ENCODE measurements at places on chromosomes 3 and 15. TPM values are rescaled to one million over a fixed set of nuclear protein-coding genes. Genes with fewer than 3 reads are reported as not detected.

The RHCG gene
- not detected for total RNA-seq

The OR5K2 gene
- total RNA-seq = not detected

The SLC51B gene
- not detected for total RNA-seq

The PDIA3 gene
- 185 TPM for total RNA-seq

The HYAL1 gene
- total RNA-seq = 2.6 TPM

The MAP6D1 gene
- 3.5 TPM for total RNA-seq

The PLSCR4 gene
- total RNA-seq = 13.5 TPM

The CEP19 gene
- 1.6 TPM for total RNA-seq

DNA sequence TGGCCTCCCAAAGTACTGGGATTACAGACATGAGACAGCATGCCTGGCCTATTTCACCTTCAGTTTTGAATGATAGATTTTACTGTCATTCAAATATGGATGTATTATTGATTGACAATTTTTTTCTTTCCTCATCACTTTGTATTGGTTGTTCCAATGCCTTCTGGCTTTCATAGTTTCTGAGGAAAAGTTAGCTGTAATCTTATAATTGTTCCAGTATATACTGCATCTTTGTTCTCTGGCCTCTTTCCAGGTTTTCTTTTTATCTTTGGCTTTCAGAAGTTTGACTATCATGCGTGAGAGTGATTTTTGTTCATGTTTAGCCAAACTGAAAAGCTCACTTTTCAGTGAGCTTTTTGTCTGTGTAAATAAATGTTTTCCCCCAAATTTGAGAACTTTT lies 157.1 kb downstream of the RSRC1 start:
- DNase-seq = no peak

DNA sequence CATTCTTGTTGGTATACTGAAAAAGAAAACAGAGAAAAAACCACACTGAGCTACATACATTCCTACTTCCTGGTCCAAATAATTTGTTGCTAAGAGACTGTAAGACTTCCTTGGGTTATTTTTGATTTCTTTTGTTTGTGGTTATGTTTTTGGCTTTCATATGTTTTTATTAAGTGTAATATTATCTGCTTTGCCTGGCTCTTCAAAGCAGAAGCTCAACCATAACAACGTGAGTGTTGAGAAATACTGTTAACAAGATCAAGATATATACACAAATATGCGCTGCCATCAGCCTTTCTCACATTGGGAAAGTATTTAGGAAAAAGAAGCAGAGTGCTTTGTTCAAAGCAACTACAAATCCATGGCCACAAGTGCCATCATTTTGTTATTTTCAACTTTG lies 556.2 kb upstream of the CBLB start:
- DNase-seq = peak; percentile 89

GRCh38 chr3:121228971-121229370 lies 316.8 kb downstream of the POLQ start:
- no peak for DNase-seq

- no peak for DNase-seq
Measured at GRCh38 chr3:151446002-151446340, 14.9 kb downstream of the IGSF10 start.

DNA sequence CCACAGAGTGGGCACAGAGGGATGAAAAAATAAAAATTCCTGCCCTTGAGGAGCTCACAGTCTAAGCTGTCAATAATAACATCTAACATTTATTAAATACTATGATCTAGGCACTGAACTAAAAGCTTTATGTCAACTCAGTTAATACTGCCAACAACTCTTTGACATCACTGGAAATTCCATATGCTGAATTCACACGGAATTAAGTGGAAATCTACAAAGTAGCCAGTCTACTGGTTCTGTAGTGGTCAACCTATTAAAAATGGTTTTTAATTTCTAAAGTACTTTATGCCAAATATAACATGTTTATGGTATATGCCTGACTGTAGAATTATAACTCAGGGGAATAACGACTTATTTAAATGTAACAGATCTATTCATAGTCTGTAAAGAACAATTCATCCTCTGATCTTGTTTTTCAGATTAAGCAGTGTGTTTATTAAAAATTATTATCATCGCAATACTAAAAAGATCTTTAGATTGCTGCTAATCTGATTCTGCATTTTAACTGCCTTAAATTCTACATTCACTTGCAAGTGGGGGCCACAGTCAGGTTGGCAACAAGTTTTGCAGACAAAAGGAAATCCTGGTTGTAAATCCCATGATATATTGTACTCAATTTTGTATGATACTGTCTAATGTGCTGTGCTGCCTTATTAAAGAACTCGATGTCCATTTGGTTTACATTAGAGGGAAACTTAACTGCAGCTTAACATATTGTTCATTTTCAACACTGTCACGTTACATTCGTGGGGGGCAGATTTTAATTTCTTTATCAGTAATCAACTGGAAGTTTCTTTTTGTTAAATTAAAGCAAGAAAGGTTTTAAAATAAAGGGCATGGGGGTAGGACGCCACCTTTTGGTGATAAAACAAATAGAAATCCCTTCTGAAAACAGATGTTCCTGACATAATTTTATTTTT lies 2.6 kb upstream of the FOXP1 start:
- peak; percentile 70 for DNase-seq

GRCh38 chr3:63279005-63279841 lies 1.1 kb downstream of the SYNPR start:
- no peak for DNase-seq

GRCh38 chr3:12369598-12369997 lies 80.7 kb downstream of the PPARG start:
- DNase-seq = peak; percentile 30

DNA sequence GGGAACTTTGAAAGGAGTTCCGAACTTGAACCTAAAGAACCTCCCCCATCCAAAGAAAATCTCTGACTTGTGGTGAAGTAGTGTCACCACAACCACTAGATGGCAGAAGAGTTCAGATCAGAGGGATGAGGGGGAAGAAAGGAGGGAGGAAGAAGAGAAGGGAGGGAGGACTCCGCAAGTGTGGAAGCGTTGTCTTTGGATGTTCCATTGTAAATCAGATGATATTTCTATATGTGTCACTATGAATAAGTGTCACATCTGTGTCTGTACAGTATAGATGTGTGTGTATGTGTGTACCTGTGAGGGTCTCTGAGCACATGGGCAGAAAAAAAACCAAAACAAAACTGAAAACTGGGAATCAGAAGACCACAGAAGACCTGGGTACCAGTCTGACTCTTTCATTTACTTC lies 16.9 kb downstream of the SLC24A1 start:
- peak; percentile 83 for DNase-seq

DNA sequence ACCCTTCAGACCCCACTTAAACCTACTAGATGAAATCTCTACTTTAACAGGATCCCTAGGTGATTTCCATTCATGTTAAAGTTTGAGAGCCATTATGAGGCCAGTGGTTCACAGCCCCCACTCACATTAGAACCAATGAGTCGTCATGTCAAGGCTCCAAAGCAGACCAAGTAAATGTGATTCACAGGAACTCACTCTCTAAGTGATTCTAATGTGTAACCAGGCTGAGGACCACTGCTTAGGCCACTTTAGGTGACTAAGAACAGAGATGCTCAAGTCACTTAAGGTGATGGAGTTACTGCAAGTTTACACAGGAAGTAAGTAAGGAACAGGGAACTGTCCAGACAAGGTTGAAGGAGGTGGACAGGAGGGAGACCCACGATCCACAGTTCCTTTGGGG lies 7.7 kb downstream of the GALNT15 start:
- no peak for DNase-seq

GRCh38 chr15:47689660-47690059 lies 27.6 kb upstream of the SEMA6D start:
- no peak for DNase-seq

GRCh38 chr15:66766282-66767230 lies 64.5 kb downstream of the SMAD6 start:
- no peak for DNase-seq

- no peak for DNase-seq
Measured at GRCh38 chr15:73803806-73804205, 50.7 kb upstream of the INSYN1 start.

DNA sequence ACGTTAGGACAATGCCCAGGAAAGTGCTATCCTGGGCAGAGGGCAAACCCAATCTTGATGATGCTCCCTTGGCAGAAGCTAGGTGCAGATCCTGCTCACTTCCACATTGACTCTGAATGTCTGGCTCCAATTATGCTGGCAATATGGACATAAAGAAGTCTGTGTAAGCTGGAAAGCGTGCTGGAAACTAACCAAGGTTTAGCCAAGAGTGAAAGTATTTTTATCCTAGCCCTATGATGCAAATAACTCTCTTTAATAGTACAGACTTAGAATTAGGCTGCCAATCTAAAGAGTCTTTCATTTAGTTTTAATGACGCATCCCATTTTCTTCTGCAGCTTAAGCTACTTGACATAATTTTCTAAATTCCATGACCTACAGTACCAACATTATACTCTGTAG lies 571.8 kb downstream of the TUSC7 start:
- no peak for DNase-seq

DNA sequence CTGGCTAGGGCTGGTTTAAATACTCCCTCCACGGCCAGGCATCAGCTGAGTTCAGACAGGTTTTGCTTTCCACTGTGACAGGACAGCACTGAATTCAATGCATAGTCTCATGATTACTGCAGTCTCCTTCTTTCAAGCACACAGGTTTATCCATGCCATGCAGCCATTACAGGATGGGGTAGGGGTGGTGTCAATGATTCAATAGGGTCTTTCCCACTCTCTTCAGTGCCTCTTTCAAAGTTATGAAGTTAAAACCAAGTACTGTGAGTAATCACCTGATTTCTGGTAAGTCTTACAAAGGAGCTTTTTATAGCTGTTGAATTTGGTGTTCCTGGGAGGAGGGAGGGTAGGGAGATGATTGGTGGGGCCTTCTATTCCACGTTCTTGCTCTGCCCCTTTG lies 47.2 kb downstream of the TMEM212 start:
- no peak for DNase-seq

- peak; percentile 96 for DNase-seq
Measured at GRCh38 chr3:112640930-112641801, at the start of gene CCDC80. Gene CCDC80, minus strand, starts transcription at chr3:112641143. Its CDS starts 1,238 bp downstream, at chr3:112639905.

DNA sequence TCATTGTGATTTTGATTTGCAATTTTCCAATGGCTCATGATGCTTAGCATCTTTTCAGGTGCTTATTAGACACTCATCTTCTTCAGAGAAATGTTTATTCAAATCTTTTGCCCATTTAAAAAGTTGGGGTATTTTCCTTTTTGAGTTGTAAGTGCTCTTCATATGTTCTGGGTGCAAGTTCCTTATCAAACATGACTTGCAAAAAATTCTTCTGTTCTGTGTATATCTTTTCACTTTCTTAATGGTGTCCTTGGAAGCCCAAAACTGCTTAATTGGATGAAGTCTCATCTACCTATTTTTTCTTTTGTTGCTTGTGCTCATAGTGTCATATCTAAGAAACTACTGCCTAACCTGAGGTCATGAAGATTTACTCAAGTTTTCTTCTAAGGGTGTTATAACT lies 332.8 kb downstream of the PLCL2 start:
- DNase-seq = no peak

DNA sequence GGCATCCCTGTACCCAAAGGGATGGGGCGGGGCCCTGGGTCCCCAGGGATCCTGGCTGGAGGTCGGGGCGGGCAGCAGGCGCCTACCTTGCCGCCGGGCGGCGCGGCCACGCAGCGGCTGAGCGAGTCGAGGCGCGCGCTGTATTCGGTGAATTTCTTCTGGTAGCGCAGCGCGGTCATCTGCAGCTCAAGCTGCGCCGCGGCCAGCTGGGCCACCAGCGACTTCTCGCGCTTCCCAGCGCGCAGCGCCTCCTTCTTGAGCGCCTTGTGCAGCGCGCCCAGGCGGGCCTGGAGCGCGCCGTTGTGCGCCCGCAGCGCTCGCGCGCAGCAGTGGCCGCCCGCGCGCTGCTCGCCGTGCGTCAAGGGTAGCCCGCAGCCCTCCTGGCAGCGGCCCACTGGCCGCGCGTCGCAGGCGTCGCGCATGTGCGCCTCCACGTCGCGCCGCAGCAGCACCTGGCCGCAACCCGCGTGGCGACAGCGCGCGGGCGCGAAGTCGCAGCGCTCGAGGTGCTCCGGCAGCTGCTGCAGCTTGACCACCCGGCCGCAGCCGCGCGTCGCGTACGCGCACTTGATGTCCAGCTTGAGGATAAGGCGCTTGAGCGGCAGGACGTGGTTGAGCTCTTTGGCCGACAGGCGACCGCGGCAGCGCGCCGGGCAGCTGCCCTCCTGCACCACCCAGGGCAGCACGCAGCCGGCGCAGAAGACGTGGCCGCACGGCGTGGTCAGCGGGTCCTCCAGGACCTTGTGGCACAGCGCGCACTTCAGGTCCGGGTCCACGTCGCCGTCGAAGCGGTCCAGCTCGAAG lies 522 bp downstream of the PDZRN3 start:
- DNase-seq = peak; percentile 59

- no peak for DNase-seq
Measured at GRCh38 chr3:43222590-43222989, 63.8 kb upstream of the SNRK start.

DNA sequence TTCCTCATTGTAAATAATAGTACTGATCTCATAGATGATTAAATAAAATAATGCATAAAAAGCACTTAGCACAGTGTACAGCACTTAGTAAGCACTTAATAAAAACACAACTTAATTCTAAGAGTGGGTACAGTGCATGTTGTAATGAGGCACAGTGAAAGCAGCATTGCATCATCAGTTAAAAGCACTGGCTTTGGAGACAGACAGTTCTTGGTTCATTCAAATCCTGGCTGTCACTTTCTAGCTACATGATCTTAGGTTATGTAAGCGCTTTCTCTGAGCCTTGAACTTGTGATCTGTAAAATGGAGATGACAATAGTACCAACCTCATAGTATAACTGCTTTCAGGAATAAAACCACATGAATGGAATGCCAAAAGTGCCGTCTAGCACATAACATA lies 151.5 kb downstream of the DPH6 start:
- peak; percentile 33 for DNase-seq

DNA sequence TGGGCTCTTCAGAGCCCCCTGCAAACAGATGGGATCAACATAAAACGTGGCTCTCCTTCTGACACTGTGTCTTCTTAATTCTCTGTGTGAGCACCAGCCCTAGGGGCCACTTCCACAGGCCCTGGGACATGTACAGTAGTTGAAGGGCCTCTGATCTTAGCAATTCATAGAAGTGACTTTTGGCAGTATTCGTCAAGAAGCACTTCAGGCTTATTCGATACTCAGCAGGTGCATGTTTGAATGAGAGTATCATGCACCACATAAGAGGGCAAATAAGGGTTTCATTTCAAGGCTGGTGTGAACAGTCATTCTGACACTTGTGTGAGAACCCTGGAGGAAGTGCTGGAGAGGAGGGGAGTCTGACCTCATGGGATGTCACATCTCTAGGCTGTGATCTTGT lies 113.9 kb downstream of the GABRG3 start:
- no peak for DNase-seq

- DNase-seq = no peak
Measured at GRCh38 chr3:73273341-73273740, 211.9 kb downstream of the EBLN2 start.

All from fibroblast of villous mesenchyme (primary cell).